ENCODE measurements at places on chromosomes 12 and 14. TPM values are rescaled to one million over a fixed set of nuclear protein-coding genes. Genes with fewer than 3 reads are reported as not detected.

- no peak for DNase-seq
Measured at GRCh38 chr12:53200458-53201176, 6.4 kb downstream of the ITGB7 start.

GRCh38 chr14:93035917-93036651 lies 79.6 kb downstream of the ITPK1 start:
- DNase-seq: peak; percentile 23

DNA sequence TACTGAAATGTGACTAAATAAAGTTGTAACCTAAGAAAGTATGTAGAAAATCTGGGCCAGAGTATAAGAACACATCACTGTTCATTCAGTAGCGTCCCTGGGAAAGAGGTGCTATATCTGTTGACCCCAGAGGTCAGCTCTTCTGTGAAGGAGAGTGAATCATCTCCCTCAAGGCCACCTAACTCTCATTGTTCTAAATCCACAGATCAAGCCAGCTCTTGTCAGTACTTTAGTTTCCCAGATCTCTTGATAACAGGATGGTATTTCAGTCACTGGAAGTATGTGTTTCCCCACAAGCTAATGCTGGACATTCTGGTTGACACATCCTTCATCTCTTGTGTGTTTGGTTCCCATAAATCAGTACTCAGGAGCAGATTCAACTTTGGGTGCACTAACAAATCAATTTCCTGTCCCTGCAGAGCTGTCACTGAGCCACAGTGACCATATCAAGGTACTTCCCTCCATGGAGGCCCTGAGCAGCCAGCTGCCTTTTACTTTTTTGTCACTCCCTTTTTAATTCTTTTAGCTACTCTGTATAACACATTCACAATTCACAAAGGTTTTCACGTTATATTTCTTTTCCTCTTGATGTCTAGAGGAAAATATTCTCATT lies 7.8 kb downstream of the KRT1 start:
- DNase-seq: no peak

GRCh38 chr12:91419809-91420208 lies 237.2 kb upstream of the DCN start:
- no peak for DNase-seq

- DNase-seq: no peak
Measured at GRCh38 chr14:86574778-86575129, 1044.8 kb downstream of the FLRT2 start.

DNA sequence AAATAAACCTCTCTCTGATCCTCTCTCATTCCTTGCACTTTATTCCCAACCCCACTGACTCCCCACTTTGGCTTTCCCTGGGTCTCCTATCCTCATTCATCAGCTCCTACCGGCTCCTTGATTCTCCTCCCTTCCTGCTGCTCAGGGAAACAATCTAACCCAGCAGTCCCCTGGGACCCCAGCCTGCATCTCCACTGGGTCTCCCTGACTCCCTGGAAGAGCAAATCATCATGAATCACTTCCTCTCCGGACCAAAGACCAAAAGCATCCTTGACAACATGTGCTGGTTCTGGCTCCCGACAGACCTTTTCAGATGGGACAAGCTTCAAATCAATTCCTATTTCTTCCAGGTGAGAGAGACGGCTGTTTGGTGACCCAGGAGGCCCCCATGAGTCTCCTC lies 76.6 kb downstream of the HSPB8 start:
- no peak for DNase-seq

DNA sequence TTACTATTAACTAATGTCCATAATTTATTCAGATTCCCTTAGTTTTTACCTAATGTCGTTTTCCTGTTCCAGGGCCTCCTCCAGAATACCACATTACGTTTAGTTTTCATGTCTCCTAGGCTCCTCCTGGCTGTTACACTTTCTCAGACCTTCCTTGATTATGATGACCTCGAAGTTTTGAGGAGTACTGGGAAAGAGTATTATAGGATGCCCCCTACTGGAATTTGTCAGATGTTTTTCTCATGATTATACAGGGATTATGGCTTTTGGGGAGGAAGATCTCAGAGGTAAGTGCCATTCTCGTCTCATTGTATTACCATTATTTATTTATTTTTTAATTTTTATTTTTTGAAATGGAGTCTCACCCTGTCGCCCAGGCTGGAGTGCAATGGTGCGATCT lies 17.7 kb upstream of the C1S start:
- DNase-seq: peak; percentile 25

The DAO gene
- total RNA-seq: not detected

The TNS2 gene
- total RNA-seq: 44.4 TPM

The IRAK3 gene
- 13.4 TPM for total RNA-seq

The CLMN gene
- total RNA-seq: 8.5 TPM
